ENCODE measurements at places on chromosomes 7 and 10. TPM values are rescaled to one million over a fixed set of nuclear protein-coding genes. Genes with fewer than 3 reads are reported as not detected.

The OR6B1 gene
- total RNA-seq = not detected

The MBL2 gene
- total RNA-seq = 56.4 TPM

DNA sequence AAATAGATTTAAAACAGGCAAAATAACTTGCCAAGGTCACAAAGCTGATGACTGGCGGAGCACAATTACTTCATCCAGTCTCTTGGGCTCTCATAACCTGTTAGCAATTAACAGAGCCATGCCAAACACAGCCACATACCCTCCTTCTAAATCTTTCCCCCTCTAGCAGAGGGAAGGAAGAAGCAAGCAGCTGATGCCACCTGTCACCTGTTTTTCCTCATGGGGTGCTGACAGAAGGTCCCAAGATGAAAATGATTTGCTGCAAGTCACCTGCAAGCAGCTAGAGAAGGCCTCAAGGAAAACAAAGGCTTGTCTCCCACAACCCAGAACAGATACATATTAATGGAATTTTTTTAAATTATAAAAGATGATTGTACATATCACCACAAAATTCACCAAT lies 117.8 kb downstream of the GFRA1 start:
- DNase-seq = no peak

The NRCAM gene
- total RNA-seq = 0.16 TPM

The CLDN3 gene
- total RNA-seq = 37.3 TPM

The NEUROG3 gene
- not detected for total RNA-seq

The ANKRD30A gene
- not detected for total RNA-seq

The IGFBP1 gene
- total RNA-seq = 171 TPM

The KCND2 gene
- total RNA-seq = 0.04 TPM

The EGFR gene
- total RNA-seq = 127 TPM

DNA sequence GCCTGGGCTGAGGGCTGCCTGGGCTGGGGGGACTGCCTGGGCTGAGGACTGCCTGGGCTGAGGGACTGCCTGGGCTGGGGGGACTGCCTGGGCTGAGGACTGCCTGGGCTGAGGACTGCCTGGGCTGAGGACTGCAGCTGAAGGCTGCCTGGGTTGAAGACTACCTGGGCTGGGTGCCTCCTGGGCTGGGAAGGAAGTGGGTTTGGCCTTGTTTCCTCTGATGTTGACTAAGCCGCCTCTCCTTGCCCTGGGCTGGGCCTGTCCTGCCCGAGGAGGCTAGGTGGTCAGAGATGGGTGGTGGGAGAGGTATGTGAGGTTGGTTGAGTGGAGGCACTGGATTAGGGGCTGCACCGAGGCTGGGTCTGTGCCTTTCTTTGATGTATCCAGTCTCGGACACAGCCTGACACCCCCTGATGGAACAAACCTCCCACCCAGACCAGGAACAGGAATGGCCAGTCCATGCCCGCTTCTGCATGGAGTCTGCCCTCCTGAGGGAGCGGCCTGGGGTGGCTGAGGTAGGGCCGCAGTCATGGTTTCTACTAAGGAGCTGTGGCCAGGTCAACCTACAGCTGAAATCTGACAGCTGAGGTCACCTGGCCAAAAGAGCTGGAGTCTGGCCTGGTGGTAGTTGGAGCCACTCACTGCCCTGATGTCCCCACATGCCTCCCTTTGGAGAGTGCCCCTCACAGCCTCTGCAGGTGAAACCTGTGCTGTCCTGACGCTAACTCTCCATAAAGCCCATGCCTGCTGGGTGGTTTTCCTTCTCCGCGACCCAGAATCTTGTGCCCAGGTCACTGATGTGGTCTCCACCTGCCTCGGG lies 22.3 kb downstream of the SCART1 start:
- DNase-seq = no peak

Data from right lobe of liver (tissue), 6 donors.